ENCODE measurements at places on chromosomes 11 and 22. TPM values are rescaled to one million over a fixed set of nuclear protein-coding genes. Genes with fewer than 3 reads are reported as not detected.

DNA sequence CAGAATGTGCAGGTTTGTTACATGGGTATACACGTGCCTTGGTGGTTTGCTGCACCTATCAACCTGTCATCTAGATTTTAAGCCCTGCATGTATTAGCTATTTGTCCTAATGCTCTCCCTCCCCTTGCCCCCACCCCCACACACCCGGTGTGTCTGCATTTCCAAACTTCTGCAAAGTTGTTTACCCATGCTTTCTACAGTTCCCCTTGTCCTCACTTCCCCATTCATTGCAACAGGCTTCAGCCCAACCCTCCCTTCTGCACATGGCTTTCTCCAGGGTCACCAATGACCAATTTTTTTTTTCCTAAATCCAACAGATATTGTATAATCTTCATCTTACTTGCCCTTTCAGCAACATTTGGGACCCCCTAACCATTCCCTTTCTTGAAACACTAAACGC lies 32.0 kb upstream of the NUP50 start:
- no peak overlapping the region for H3K4me3 ChIP-seq
- H3K36me3 ChIP-seq, result peaks cover 4% of the 10 kb centered on the region
- DNase-seq, result no peak

GRCh38 chr11:30603357-30603756 lies 17.2 kb upstream of the MPPED2 start:
- H3K27me3 ChIP-seq, result no peaks in the 10 kb centered on the region
- H3K27ac ChIP-seq, result no peak overlapping the region
- no peaks in the 10 kb centered on the region for H3K36me3 ChIP-seq
- no peaks in the 10 kb centered on the region for H3K4me1 ChIP-seq
- no peak overlapping the region for H3K4me3 ChIP-seq

SLC37A2 gene
- total RNA-seq, result 2.8 TPM

GRCh38 chr11:113960702-113961330 lies 14.1 kb upstream of the HTR3A start:
- no peaks in the 10 kb centered on the region for H3K4me1 ChIP-seq
- H3K4me3 ChIP-seq, result no peak overlapping the region
- no peak for DNase-seq
- no peak overlapping the region for H3K27ac ChIP-seq
- no peaks in the 10 kb centered on the region for H3K36me3 ChIP-seq

DNA sequence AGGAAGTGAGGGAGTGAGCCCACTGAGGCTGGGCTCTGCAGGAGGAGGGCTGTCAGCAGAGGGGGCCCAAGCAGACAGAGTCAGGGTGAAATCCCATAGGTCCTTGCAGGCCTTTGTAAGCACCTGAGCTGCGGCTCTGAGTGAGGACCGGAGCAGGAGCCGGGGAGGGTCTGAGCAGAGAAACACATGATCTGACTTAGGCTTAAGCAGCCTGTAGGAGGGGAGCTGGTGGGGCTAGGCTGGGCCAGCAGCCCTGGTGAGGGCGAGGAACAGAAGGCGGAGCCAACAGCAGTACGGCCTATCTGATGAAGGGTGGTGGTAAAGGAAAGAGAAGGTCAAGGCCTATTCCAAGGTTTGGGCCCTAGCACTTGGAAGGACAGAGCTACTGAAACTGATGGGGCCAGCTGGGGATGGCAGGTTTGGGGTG lies 26.9 kb upstream of the CBX7 start:
- peaks cover 19% of the 10 kb centered on the region for H3K4me1 ChIP-seq
- no peak overlapping the region for H3K4me3 ChIP-seq
- H3K27me3 ChIP-seq, result no peaks in the 10 kb centered on the region
- no peak overlapping the region for H3K27ac ChIP-seq
- no peak for DNase-seq

All from hepatocyte (in vitro differentiated cells).